ENCODE measurements at places on chromosomes 7 and 10. TPM values are rescaled to one million over a fixed set of nuclear protein-coding genes. Genes with fewer than 3 reads are reported as not detected.

The GNGT1 gene
- total RNA-seq: 0.35 TPM

The FAM25C gene
- total RNA-seq: not detected

The PIP gene
- total RNA-seq: 0.47 TPM

The TMEM140 gene
- total RNA-seq: 31.3 TPM

The ANKRD61 gene
- 0.19 TPM for total RNA-seq

The PPA1 gene
- total RNA-seq: 116 TPM

The TUBAL3 gene
- total RNA-seq: 0.44 TPM

The MALRD1 gene
- total RNA-seq: 2.0 TPM

The MKI67 gene
- 2.4 TPM for total RNA-seq

The OR9A2 gene
- total RNA-seq: not detected

The HOXA5 gene
- 38.0 TPM for total RNA-seq

The DRGX gene
- not detected for total RNA-seq

The SLC18A3 gene
- total RNA-seq: not detected

The PPP1R3C gene
- 20.3 TPM for total RNA-seq

The SHH gene
- 15.2 TPM for total RNA-seq

The RP9 gene
- 11.3 TPM for total RNA-seq

The VWA2 gene
- total RNA-seq: 6.5 TPM

The GTF2I gene
- total RNA-seq: 241 TPM

The TAS2R41 gene
- total RNA-seq: not detected

The C10orf67 gene
- 1.6 TPM for total RNA-seq

The MRLN gene
- total RNA-seq: not detected

The CYP51A1 gene
- total RNA-seq: 55.8 TPM

The NKX2-3 gene
- not detected for total RNA-seq

The MDFIC gene
- 32.9 TPM for total RNA-seq

The THSD7A gene
- 24.3 TPM for total RNA-seq

The RARRES2 gene
- total RNA-seq: 104 TPM

The PTPRZ1 gene
- 0.98 TPM for total RNA-seq

The GPER1 gene
- total RNA-seq: 5.2 TPM

The UCN3 gene
- total RNA-seq: not detected

The DLX6 gene
- 0.13 TPM for total RNA-seq

The PPP1R9A gene
- 25.7 TPM for total RNA-seq

The CTAGE4 gene
- 4.9 TPM for total RNA-seq

The SRI gene
- total RNA-seq: 141 TPM

The SHTN1 gene
- 44.2 TPM for total RNA-seq

The TMEM270 gene
- 0.50 TPM for total RNA-seq

The SP4 gene
- total RNA-seq: 11.2 TPM

The GTPBP10 gene
- 31.8 TPM for total RNA-seq

The FFAR4 gene
- 1.0 TPM for total RNA-seq

The SKIDA1 gene
- 2.9 TPM for total RNA-seq

The NPSR1 gene
- not detected for total RNA-seq

The CPN1 gene
- total RNA-seq: not detected

The ERVW-1 gene
- not detected for total RNA-seq

The IL15RA gene
- total RNA-seq: 13.9 TPM

The EVX1 gene
- not detected for total RNA-seq

The TUBB8 gene
- total RNA-seq: not detected

The CDK6 gene
- total RNA-seq: 20.8 TPM

The ACTL6B gene
- not detected for total RNA-seq

The SPDYE8 gene
- not detected for total RNA-seq

The PKD2L1 gene
- not detected for total RNA-seq

The PRPS1L1 gene
- not detected for total RNA-seq

The LANCL2 gene
- total RNA-seq: 18.3 TPM

The RALA gene
- total RNA-seq: 25.1 TPM

The CPED1 gene
- 16.9 TPM for total RNA-seq

The ASB10 gene
- total RNA-seq: not detected

The MKX gene
- total RNA-seq: 1.3 TPM
